ENCODE measurements at places on chromosomes 5 and 9. TPM values are rescaled to one million over a fixed set of nuclear protein-coding genes. Genes with fewer than 3 reads are reported as not detected.

FAM163B gene
- total RNA-seq, result not detected

ASS1 gene
- total RNA-seq, result 225 TPM

BNC2 gene
- total RNA-seq, result 52.5 TPM

TMED9 gene
- 218 TPM for total RNA-seq

GCNT4 gene
- total RNA-seq, result 2.3 TPM

INPP5E gene
- 8.0 TPM for total RNA-seq

Measured in smooth muscle cell of trachea (primary cell).